ENCODE measurements at places on chromosomes 1 and 21.

GRCh38 chr1:22745669-22746585, 35.3 kb downstream of the EPHB2 start:
- DNase-seq: peak; percentile 64

- no peak for DNase-seq
Measured at GRCh38 chr21:14500873-14501272, 45.2 kb downstream of the SAMSN1 start.

DNA sequence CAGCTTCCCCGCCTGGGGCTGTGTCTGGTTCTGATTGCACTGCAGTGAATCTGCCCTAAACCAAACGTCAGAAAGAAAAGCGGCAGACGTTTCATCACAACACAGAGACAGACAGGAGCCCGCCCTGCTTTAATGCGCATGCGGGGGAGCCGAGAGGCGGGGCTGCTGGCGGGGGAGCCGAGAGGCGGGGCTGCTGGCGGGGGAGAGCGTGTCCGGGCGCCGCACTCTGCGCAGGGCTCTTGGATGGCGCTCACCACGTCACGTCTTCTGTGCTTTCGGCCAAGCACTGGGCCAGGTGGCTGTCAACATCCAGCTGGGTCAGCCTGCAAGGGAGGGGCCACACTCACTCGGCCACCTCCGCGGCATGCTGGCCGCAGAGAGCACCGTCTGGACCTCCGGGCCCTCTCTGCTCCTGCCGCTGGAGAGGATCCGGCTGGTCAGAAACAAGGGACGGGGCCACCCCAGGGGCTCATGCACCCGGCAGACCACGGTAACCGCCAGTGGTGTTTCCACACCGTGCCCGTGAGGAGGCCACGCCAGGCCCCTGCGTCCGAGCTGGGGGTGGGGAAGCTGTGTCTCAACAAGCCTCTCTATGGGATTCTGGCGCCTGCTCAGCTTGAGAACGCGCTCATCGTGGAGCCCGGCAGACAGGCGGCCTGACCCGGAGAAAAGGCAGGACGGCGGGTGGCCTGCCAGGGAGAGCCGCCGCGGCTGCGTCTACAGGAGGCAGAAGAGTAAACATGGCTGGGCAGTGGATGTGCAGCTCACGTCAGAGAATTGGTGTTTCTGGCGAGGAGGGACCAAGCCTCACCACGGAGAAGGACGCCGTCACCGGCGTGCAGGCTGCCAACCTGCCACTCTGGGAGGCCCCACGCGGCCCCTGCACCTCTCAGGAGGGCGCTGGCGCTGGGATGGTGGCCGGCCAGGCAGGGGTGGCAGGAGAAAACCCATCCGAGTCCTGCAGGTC, 4.8 kb downstream of the FAAP20 start:
- DNase-seq: peak; percentile 95

DNA sequence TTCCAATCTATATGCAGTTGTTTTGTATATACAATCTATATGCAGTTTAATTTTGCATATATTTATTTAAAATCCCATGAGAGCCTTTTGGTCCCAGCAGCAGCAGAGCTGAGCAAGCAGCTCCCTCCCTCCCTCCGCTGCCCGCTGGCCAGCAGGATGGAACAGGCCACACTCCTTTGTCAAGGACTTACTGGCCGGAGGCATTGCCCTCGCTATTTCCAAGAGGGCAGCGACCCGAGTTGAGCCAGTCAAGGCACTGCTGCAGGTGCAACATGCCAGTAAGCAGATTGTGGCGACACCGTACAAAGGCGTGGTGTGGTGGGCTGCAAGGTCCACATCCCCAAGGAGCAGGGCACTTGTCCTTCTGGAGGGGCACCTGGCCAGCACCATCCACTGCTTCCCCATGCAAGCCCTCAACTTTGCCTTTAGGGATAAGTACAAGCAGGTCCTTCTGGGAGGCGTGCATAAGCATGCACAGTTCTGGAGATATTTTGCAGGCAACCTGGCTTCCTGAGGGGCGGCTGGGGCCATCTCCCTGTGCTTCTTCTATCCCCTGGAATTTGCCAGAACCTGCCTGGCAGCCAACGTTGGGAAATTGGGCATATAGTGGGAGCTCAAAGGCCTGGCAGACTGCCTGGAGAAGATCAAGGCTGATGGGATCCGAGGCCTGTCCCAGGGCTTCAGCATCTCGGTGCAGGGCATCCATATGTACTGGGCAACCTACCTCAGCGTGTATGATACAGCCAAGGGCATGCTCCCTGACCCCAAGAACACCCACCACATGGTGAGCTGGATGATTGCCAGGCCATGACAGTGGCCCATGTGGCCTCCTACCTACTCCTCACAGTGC, 92.2 kb downstream of the OSBPL9 start:
- no peak for DNase-seq

DNA sequence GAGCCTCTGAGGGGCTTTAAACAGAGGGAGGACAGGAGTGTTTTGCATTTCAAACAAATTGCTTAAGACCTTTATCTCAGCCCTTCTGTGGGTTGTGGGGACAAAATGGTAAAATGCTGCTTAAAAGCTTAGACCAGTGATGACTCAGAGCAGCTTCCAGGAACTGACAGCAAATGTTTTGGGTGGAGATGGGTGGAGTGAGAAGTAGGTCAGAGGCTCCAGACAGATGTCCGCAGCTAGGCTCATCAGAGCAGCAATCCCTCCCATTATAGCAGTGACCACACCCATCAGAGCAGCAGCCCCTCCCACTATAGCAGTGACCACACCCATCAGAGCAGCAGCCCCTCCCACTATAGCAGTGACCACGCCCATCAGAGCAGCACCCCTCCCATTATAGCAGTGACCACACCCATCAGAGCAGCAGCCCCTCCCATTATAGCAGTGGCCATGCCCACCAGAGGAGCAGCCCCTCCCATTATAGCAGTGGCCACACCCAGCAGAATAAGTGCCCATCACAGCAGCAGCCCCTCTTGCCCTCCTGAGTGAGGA, 532.2 kb downstream of the MATN1 start:
- DNase-seq: peak; percentile 88

- no peak for DNase-seq
Measured at GRCh38 chr1:236688705-236689104, 2.4 kb downstream of the ACTN2 start.

- DNase-seq: no peak
Measured at GRCh38 chr1:10734375-10734774, 62.1 kb downstream of the CASZ1 start.

- peak; percentile 48 for DNase-seq
Measured at GRCh38 chr21:34580181-34580700, 34.7 kb downstream of the RCAN1 start.

- no peak for DNase-seq
Measured at GRCh38 chr1:180946541-180947498, 34.1 kb downstream of the KIAA1614 start.

GRCh38 chr1:100217834-100218233, 31.8 kb downstream of the DBT start:
- DNase-seq: no peak

DNA sequence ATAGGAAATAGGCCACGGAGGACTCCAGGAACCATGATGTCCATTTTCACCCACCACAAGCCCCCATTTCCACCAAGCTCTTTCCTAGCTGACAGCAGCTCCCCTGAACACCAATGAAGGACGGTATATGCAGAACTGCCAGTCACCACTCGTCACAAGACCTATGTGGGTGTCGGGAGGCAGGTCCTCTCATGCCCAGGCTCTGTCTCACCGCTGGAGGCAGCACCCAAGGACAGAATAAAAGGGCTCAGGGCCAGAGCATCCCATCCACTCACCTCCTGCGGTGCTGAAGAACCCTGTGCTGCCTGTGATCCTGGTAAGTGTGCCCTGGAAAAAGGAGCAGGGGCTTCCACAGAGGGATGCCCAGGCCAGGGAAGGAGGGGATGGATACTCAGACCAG, at the start of gene LCE1F:
Gene LCE1F, plus strand, starts transcription at position 266 of the 400 bp plus-strand sequence. CDS start 1,232 bp downstream, outside the sequence.
- DNase-seq: no peak

- no peak for DNase-seq
Measured at GRCh38 chr1:168617974-168618750, 41.8 kb downstream of the XCL1 start.

DNA sequence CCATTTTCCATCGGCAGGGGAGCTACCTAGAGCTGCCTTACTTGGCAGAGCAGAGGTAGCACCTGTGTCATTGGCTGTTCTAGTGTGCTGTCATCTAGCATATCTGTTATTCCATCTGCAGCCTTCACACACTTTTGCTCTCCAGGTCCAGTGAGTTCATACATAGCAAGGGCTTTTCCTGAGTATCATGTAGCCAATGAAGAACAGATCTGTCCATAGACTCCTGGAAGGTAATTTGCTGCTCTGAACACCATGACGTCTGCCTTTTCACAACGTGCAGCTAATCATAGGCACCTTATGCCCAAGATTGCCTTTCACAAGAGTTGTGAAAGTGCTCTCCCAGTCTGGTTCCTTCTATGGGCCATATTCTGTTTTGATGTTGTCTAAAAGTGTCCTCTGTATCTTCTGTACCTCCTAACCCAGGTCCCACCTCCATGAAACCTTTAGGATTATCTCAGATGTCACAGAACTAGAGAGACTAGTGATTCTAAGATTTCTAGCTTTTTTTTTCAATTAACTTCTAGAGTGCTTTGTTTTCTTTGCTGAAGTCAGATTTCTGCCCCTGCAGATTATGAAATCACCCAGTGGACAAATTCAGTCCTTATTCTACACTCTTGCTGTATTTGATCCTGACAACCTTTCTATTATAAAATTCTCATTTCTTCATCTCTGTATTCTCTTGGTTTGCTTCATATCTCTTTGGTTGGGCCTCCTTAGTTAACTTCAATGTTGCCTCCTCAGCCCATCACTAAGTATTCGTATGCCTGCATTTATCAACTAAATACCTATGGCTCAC, 134.8 kb downstream of the PBX1 start:
- no peak for DNase-seq

DNA sequence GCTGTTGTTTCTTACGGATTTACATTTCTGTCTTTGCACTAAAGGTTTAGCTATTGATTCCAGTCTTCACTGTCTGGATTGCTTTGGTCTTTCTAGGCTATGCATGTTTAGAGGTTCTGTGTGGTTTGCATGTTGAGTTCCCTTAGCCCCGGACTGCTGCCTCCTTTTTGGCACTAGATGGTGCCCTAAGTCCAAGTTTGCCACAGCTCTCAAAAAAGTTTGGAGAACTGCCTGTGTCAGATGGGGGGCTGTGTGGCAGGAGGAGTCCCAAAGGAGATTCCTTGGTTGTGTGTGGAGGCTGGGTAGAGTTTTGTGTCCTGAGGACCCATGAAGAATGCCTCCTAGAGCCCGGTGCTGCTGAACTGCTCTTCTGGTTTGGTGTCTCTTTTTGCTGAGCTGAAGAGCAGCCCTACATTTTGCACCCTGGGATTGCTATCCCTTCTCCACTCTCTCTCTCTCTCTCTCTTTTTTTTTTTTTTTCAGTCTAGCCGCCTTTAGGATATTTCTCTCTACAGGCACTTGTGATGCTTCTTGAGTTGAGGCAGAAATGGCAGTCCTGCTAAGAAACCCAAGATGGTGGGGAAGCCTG, 74.4 kb downstream of the PTGS2 start:
- DNase-seq: peak; percentile 66

GRCh38 chr1:12450090-12450755, 167.8 kb downstream of the DHRS3 start:
- no peak for DNase-seq

DNA sequence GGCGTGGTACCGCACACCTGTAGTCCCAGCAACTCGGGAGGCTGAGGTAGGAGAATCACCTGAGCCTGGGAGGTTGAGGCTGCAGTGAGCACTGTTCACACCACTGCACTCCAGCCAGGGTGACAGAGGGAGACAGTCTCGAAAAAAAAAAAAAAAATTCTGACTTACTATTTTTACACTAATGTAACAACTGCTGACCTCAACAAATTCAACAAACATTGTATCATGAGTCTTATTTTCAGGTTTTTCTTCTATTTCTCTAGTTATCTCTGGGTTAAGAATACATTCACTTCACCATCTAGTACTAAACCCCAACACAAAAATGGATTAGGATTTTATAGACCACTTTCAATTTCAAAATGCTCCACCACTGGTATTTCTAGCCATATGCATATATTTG, 72.9 kb downstream of the UBR4 start:
- no peak for DNase-seq

GRCh38 chr1:231072502-231073094, 32.5 kb upstream of the FAM89A start:
- no peak for DNase-seq

- no peak for DNase-seq
Measured at GRCh38 chr1:204286831-204287421, 72.8 kb downstream of the PLEKHA6 start.

GRCh38 chr1:182368903-182369302, 22.7 kb downstream of the GLUL start:
- DNase-seq: no peak

DNA sequence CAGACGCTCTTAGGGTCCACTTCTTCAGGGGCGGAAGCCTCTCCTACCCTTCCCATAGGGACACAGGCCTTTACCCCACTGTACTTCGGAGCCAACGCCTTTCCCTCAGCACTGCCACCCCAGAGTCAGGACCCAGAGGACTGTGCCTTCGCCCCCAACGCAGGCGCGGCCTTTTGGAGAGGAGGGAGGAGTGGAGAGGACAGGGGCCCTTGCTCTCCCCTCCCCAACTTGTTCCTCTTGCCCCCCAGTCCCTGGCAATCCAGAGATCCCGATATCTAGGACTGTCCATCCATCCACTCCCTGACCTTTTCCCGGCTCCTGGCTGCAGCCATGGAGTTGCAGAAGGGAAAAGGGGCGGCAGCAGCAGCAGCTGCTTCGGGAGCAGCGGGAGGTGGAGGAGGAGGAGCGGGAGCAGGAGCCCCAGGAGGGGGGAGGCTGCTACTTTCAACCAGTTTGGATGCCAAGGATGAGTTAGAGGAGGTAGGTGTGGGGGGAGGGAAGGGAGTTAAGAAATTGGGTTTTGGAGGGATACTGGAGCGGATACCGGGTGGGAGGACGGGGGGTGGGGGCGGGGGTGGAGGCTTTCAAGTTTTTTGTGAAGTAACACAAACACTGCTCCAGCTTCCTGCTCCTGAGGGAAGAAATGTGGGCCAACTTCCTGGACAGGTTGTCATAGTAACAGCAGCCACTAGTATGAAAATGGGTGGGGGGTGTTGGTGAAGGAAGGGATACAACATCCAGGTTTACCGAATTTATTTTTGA, 636 bp downstream of the INTS3 start:
- DNase-seq: peak; percentile 54

DNA sequence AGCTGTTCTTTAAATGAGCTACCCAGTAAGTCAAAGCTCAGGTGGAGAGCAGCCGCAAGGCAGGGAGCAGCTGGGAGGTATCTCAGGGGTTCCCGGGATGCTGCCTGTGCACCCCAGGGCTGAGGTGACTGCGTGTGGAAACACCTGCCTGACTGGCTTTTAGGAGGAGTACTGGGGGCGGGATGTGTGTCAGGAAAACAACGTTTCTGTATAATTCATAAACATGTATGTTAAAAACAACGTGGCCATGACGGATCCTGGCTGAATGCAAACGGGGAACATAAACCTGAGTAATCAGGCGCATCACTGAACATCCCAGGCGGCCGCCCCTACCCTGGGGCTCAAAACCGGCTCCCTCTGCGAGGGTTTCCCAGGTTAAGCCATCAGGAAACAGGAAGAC, 1.5 kb downstream of the C1orf159 start:
- DNase-seq: no peak

- no peak for DNase-seq
Measured at GRCh38 chr1:54548389-54549044, 489 bp downstream of the ACOT11 start.

- no peak for DNase-seq
Measured at GRCh38 chr1:30804822-30805221, 47.2 kb upstream of the LAPTM5 start.
